ENCODE measurements at places on chromosomes 6 and 20.

- DNase-seq, result no peak
Measured at GRCh38 chr6:88662163-88662580, 301.2 kb downstream of the RNGTT start.

DNA sequence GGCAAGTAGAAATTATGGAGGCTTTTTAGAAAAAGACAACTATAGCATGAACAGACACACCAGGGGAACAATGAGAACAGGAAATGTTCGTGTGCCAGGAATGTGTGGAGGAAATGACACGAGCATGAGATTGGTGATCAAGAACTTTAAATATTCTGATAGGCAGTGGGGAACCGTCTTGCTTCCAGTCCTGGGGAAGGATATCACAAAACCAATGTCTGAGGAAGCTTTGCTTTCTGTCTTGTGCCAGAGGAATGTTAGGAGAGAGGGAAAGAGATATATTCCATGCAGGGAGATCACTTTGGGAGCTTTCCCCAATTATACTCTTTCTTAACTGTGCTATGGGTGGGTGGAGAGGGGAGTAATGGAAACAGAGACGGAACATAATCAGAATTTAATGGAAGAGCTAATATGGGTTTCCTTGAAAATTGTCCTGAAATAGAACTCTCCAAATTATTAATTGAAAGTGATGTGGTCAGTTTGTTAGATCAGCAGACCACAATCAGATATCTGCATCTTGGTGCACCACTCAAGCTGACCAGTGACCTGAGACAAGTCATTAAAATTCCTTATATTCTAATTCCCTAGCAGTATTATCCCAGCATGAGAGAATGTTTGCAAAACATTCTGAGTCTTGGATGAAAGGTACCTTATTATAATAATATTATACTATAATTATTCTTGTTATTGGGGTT lies 178.2 kb downstream of the SOX4 start:
- DNase-seq, result peak; percentile 36

DNA sequence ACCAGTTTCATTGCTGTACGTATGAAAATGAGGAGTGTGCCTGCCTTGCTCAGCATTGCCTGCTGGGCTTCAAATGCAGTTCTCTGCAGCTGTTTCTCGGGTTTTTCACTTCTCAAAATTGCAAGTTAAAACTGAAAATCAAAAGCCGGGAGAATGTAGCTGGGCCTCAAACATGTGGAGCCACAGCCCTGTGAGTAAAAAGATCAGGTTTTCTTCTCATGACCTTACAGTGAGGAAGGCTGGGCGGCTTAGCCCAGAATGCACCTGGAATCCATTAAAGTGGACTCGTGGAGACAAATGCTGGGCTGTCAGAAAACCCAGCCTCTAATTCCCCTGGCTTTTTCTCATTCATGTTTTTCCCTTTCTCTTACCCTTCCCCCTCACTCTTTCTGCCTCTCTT lies 34.4 kb downstream of the DSE start:
- peak; percentile 67 for DNase-seq

DNA sequence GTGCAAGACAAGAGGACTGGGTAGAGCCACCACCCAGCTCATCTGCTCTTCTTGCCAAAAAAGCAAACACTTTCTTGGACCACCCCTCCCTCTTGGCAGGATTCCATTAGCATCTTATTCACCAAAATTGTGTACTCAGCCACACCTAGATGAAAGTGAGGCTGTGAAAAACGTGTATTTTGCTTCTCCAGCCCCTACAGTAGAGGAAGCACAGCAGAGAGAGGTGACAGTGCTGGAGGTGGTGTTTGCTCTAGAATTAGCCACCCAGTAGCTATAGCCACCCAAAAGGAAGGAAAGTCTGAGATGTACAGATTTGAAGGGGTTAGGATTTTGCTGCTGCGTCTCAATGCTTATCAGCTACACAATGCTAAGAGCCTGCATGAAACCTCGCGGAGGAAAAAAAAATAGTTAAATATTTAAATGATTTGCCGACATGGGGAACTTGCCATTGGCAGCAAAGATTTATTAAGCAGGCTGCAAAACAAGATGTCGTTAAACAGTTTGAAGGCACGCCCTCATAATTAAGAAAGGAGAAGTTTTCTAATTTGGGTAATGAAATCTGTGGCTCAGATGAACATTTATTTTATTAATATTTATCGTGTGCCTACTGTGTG lies 287.3 kb downstream of the ZNF217 start:
- DNase-seq, result no peak
